ENCODE measurements at places on chromosomes 2 and 18.

DNA sequence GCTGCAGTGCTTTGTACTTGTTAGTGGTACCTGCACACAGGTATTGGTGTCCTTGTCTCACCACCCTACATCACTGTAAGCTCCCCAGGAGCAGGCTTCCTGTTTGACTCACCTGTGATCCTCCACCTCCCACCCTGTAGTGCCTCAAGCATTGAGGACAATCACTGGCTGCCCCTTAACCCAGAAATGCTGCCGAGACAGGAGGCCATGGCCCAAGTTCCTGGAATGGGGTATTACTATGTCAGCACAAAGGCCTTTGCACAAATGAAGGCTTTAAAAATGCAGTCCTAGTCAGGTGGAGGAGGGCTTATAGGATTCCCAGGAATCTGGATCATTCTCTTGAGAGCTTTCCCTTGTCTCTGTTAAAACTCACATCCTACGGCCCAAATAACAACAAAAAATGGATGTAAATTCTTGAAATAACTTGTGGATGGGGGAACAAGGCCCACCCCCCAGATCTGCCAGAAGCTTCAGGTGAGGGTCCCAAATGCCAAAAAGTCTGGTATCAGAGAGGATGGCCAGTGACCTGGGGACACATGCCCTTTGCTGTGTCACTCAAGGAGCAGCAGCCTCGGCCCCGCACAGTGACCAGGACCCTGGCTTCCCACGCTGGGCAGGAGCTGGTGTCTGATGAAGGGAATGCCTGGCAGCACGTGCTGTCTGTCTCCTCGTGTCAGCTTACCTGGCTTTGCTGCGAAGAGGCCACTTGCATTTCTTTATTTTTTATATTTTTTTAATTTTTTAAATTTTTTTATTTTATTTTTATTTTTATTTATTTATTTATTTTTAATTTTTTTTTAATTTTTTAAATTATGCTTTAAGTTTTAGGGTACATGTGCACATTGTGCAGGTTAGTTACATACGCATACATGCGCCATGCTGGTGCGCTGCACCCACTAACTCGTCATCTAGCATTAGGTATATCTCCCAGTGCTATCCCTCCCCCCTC, 3.7 kb upstream of the IL37 start:
- DNase-seq = no peak

- no peak for DNase-seq
Measured at GRCh38 chr2:79740879-79741443, 228.1 kb downstream of the CTNNA2 start.

GRCh38 chr2:77013457-77013856, 508.7 kb downstream of the LRRTM4 start:
- no peak for DNase-seq

GRCh38 chr2:194257095-194257494, 1399.9 kb upstream of the SLC39A10 start:
- no peak for DNase-seq

- no peak for DNase-seq
Measured at GRCh38 chr2:128320906-128321771, 2.5 kb upstream of the HS6ST1 start.

DNA sequence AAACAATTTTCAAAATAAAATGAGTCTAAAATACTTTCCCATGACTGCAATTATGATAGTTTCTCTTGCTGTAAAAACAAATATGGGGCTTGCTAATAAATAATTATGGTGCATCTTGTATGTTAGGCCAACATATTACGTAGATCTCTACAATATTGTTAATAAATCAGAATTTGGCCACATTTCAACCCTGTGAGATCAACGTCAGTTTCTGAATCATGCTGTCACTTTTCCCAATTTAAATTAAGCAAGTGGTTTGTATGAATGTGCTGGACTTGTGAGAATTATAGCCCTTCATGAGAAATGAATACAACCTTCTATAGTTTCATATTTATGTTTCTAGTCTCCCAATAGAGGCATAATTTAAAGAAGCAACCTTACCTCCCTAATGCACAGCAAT, 808.9 kb downstream of the SUCLG1 start:
- no peak for DNase-seq

DNA sequence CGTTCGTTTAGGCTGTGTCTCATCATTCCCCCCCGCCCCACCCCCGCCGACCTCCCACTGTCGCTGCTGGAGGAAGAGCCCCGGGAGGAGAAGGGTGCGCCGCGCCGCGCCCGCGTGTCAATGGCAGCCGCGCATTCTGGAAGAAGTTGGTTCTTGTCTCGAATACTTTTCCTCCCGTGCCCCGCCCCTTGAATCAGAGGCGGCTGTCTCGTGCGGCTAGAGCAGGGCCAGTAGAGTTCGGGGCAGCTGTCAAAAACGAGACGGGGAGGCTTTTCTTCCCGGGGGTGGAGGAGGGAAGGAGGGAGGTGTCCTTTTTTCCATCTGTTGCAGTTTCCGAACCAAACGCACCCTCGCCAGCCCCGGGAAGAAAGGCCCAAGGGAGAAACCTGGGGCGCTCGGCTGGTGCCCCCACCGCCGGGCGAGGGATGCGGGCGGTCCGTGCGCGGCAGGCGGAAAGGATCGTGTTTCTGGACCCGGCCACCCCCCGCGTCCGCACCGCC, 410 bp upstream of the TGIF1 start:
- DNase-seq = peak; percentile 92

DNA sequence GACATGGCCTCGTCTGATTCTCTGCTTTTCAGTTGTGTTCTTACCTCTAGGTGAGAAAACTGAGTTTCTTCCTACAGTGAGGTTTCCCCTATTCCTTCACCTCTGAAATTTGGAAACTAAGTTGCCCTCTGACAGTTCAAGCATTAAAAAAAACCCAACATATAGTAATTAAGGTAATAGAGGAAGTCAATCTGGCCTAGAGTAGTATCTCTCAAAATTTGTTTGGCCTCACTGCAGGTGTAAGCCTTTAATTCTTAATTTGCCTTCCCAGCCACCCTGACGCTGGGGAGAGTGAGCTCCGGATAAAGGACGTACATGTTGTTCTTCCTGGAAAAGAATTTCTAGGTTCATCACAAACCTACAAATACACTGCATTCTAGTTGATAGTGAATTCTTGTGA, 1.4 kb downstream of the CAD start:
- DNase-seq = no peak

GRCh38 chr2:49029406-49029805, 124.9 kb downstream of the FSHR start:
- no peak for DNase-seq

DNA sequence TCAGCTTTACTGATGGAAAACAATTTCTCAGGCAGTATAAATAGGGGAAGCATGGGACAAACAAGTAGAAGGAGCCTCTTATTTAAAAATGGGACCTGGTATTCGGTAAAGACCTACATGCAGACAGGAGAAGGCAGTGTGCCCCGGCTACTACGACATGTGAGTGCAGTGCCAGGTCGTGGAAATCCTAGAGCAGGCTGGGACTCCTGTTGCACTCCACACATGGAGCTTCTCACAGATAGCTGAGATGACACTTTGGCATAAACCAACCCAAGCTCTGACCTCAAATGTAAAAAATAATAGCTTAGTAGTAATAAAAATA, 885 bp upstream of the DSEL start:
- DNase-seq = peak; percentile 61

GRCh38 chr18:68848242-68848641, 50.4 kb downstream of the CCDC102B start:
- no peak for DNase-seq

DNA sequence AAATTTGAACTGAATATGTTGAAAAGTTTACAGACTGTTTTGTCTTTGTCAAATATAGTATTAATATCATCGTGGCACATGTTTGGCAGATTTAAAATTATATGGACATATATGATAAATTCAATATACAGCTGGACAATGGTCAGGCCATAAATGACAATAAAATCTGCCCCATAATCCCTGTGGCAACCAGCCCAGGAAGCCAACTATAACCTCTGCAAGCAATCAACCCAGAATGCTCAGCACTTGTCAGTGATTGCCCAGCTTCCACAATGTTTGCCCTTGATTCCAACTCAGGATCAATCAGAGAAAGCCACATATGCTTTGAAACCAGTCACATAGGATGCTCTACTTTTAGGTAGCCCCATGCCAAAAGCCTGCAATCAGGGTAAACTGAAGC, 671.9 kb downstream of the SUCLG1 start:
- no peak for DNase-seq

GRCh38 chr2:11768946-11769345, 22.5 kb downstream of the LPIN1 start:
- no peak for DNase-seq

GRCh38 chr2:37774976-37775907, 103.8 kb upstream of the CDC42EP3 start:
- DNase-seq = no peak

- DNase-seq = peak; percentile 8
Measured at GRCh38 chr2:239313776-239314175, 87.0 kb downstream of the HDAC4 start.

DNA sequence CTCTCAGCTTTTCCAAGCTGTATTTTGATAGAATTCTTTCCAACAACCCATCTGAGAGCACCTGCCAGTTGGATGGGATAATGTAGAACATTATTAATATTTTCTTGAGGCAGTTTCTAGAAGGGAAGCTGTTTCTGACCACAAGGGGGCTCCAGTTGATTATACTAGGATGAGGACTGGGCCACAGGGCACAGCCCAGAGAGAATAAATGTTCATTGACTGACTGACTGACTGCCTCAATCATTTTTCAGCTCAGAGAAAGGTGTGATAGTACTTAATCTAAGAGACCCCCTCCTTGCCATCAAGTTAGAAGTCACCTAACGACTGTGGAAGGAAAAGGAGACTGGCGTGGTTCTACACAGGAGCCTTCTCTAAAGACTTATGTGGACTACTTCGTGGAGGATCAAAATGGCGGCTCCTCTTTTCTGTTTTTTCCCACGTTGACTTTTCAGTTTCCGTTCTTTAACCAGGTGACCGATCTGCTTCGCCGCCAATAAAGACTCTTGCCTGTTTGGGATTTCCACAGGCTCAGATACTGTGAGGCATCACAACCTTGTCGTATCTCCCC, 31.9 kb upstream of the CREG2 start:
- peak; percentile 74 for DNase-seq

DNA sequence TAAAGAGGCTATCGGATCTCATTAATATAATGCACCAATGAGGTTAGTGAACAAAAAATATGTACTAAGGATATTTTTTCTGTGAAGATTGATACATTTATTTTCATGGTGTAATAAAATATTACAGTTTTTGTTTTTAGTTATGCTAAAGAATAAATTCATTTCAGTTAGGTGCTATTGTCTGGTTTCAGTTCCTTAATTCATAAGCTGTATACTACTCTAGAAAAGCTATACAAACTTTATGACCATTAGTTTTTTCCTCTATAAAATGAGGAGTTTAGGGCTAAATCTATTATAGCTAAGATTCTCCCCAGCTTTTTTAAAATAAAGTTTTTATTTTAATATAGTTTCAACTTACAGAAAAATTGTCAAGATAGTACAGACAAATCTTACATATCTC, 1311.7 kb upstream of the NXPH2 start:
- no peak for DNase-seq

GRCh38 chr2:200658278-200658864, 72.6 kb downstream of the AOX1 start:
- peak; percentile 67 for DNase-seq

GRCh38 chr2:64311948-64312621, 141.9 kb upstream of the LGALSL start:
- peak; percentile 71 for DNase-seq
